Hindlimb muscle (tissue), 1 donor: ENCODE measurements at places on chromosomes 5 and 9. TPM values are rescaled to one million over a fixed set of nuclear protein-coding genes. Genes with fewer than 3 reads are reported as not detected.
A peak's percentile ranks its signal among the peaks of the same experiment; 100 is the strongest.

GRCh38 chr9:113345190-113345589 lies 4.2 kb upstream of the BSPRY start:
- no peak for DNase-seq

- no peak for DNase-seq
These were observed 449.8 kb downstream of the ARHGEF28 start for GRCh38 chr5:74075501-74076484.

DNA sequence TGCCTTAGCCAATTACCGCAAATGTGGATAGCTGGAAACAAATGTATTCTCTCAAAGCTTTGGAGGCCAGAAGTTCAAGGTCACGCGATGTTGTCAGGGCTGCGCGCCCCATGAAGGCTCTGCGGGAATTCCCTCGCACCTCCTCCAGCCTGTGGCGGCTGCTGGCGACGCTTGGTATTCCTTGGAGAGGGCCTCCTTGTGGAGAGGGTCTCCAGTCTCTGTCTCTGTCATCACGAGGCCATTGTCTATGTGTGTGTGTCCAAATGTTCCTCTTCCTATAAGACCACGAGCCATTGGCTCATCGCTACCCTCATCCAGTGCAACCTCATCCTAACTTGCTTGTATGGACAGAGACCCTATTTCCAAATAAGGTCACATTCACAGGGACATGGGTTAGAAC lies 97.5 kb downstream of the ANKRD33B start:
- no peak for DNase-seq

GRCh38 chr9:134065612-134066419 lies 2.0 kb downstream of the BRD3 start:
- no peak for DNase-seq

GRCh38 chr9:34070606-34071324 lies 22.1 kb upstream of the UBAP2 start:
- no peak for DNase-seq

- DNase-seq: no peak
These were observed 43.6 kb upstream of the CRB2 start for GRCh38 chr9:123312306-123312877.

- DNase-seq: peak; percentile 31
These were observed at the start of gene LRRC14B for GRCh38 chr5:191036-191948. Gene LRRC14B (plus strand): TSS chr5:191495. CDS start chr5:191539, 44 bp downstream.

DNA sequence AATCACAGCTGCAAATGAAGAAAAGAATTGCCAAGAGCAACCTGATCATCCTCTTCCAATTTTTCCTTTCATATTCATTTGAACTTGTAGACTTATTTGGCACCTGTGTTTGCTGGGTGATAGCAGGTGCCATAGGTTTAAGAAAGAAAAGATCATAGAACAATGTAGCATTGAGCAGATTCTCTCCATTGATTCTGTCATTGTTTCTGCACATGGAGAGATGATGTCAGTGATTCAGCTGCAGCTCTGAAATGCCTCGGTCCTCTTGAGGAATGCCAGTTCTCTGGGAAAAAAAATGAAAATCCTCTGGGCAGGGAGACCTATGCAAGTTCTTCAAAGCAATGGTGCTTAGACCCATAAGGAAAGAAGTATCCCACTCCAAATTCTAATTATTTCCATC lies 418.1 kb upstream of the KLF4 start:
- DNase-seq: no peak

GRCh38 chr5:142167458-142167857 lies 58.9 kb downstream of the NDFIP1 start:
- no peak for DNase-seq

DNA sequence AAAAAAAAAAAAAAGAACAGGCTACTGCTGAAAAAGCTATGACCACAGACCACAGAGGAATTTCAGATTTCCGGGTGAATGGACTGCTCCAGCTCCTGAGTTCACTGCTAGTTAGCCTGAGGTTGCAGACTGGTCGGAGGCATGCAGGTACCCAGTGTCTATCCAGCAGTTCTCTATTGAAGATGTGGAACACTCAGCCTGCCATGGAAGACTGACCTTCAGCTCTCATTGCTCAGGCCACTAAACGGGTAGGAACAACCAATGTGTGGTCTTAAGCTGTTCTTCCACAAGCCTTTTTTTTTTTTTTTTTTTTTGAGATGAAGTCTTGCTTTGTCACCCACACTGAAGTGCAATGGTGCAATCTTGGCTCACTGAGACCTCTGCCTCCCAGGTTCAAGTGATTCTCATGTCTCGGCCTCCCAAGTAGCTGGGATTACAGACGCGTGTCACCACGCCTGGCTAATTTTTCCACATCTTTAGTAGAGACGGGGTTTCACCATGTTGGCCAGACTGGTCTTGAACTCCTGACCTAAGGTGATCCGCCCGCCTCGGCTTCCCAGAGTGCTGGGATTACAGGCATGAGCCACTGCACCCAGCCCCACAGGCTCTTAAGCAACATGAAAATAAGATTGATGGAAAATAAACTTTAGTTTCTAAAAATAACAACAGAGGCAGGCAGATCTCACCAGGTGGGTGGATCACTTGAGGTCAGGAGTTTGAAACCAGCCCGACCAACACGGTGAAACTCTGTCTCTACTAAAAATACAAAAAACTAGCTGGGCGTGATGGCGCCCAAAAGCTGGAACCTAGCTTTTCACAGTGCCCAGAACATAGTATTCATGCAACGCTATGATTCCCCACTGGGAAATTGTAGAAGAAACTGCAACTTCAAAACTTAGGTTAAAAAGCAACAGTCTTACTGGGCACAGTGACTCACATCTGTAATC lies 20.0 kb upstream of the NPM1 start:
- DNase-seq: no peak

- DNase-seq: peak; percentile 45
These were observed 31.2 kb upstream of the TARS1 start for GRCh38 chr5:33409435-33410170.

- no peak for DNase-seq
These were observed 220.0 kb downstream of the TSSK1B start for GRCh38 chr5:113214606-113215323.

GRCh38 chr9:120289990-120290975 lies 289.7 kb downstream of the CDK5RAP2 start:
- no peak for DNase-seq

GRCh38 chr5:33969572-33970452 lies 14.7 kb downstream of the SLC45A2 start:
- peak; percentile 48 for DNase-seq

- no peak for DNase-seq
These were observed 1.4 kb downstream of the PBX3 start for GRCh38 chr9:125748446-125749099.

GRCh38 chr9:77954013-77954665 lies 77.5 kb downstream of the GNAQ start:
- DNase-seq: no peak

- no peak for DNase-seq
These were observed 16.4 kb upstream of the PPP2R2B start for GRCh38 chr5:146894753-146895521.

The PTGR1 gene
- polyA plus RNA-seq: 64.2 TPM

The PCA3 gene
- polyA plus RNA-seq: 0.72 TPM

The ENHO gene
- polyA plus RNA-seq: 4.3 TPM

The CCDC152 gene
- polyA plus RNA-seq: 3.8 TPM

The OGN gene
- 301 TPM for polyA plus RNA-seq

The SPINK6 gene
- polyA plus RNA-seq: not detected

The DPYSL3 gene
- polyA plus RNA-seq: 81.7 TPM

The GABRP gene
- polyA plus RNA-seq: 0.67 TPM

The PLAC8L1 gene
- polyA plus RNA-seq: 1.3 TPM

The RLN2 gene
- polyA plus RNA-seq: 0.61 TPM

The DNAH5 gene
- 0.83 TPM for polyA plus RNA-seq

The ARHGEF37 gene
- 5.0 TPM for polyA plus RNA-seq
